ENCODE measurements at places on chromosomes 16 and 17.

DNA sequence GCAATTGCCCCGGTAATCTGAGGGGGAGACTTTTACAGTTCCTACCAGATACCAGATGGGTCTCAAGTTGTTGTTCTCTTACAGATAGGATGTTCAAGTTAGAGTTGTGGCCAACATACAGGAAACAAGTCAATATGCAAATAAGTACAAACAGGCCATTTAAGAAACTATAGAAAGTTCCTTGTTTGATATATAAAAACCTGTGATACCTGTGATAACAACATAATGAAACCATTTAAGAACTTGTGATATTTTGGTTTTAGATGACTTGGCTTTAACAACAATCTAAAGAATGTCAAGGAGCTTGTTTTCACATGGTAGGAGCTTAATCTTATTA is 16.8 kb downstream of the CDR2 start:
- no peak for DNase-seq

GRCh38 chr16:57479205-57479975 is 6.9 kb downstream of the DOK4 start:
- no peak for DNase-seq

- DNase-seq = no peak
Measured at GRCh38 chr16:57529391-57530103, 6.8 kb downstream of the CCDC102A start.

DNA sequence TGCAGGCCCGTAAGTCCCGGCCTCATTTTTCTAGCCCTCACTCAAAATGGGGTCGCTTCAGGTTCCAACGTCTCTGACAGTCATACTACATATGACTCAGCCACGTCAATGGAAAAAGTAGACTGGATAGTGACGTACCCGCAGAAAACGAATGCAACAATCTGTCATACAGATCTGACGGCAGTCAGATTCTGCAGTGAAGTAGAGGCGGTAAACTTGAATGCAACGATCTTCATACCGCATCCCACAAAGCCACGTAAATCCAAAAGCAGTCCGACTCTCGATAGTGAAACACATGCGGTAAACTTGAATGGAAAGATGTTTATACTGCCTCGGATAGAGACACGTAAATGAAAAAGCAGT is 38.4 kb upstream of the ARL4D start:
- peak; percentile 74 for DNase-seq

- DNase-seq = no peak
Measured at GRCh38 chr17:15231851-15232516, 33.1 kb downstream of the PMP22 start.

DNA sequence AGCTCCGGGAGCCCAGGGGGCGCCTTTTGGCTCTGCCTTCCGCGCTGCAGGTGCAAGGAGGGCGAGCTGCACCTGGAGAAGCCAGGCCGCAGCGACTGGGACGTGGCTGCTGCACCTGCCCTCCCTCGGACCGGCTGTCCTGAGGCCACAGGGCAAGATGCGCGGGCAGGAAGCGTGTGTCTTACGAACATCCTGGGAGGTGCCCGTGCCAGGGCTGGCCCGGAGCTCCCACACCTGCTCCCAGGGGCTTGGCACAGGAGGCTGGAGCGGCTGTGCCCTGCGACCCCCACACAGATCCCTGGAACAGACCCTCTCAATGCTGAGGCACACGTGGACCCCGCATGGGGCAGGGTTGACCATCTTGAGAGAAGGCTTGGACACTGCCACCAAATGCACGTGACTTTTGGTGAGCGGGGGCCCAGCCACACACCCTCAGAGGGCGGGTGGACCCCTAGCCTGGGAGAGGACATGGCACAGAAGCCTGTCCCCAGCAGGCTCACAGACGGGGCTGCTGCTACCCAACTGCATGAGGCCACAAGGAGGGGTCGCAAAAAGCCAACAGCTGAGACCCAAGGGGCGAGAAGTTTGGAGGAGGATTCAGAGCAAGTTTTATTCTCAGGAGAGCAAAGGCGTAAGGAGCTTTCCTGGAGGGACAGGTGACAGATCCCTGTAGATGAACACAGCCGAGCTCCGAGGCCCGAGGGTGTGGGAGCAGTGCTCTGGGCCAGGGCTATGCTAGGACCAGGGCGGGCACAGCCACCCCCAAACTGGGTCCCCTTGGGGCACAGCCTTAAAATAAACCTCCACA is 11.4 kb downstream of the NDUFAF8 start:
- DNase-seq = no peak

All from activated CD4-positive, CD25-positive, alpha-beta regulatory T cell treated with anti-CD3 and anti-CD28 coated beads, Interleukin-2, amount 50 U/mL, for 16 hours (primary cell).